ENCODE measurements at places on chromosomes 7 and 10.

DNA sequence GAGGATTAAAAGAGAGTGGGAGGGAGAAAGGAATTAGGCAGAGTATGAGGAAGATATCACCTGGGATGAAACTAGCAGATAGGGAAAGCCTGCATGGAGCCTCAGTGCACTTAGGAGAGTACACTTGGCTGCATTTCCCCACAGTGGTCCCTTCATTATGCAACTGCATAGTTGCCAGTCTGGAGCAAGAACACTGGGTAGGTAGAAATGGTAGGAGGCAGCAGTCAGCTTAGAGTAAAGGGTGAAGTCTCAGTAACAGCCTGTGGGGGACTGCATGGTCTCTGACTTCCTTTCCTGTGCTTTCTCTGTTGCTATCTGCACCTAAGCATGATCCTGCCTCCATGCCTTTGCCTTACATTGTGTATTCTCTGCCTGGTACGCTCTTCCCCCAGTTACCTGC lies 14.0 kb upstream of the PCGF5 start:
- no peak for DNase-seq

DNA sequence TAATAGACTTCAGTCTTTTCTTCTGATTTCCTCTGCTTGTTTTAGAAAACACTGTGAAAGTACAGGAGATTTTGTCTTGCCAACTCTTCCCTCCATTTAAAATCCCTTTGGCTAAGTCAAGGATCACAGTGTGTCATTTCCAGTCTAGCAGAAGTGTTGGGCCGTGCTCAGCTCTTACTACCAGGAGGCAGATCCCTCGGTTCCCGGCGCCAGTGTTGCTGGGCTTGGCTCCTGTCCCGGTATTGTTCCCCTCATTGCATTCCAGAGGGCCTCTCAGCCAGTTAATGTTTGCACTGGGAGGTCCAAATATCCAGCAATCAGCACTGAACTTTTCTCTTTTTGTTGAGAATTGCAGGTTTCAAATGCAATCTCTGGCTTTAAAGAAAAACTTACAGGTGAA lies 612.1 kb upstream of the MGMT start:
- DNase-seq, result peak; percentile 87

DNA sequence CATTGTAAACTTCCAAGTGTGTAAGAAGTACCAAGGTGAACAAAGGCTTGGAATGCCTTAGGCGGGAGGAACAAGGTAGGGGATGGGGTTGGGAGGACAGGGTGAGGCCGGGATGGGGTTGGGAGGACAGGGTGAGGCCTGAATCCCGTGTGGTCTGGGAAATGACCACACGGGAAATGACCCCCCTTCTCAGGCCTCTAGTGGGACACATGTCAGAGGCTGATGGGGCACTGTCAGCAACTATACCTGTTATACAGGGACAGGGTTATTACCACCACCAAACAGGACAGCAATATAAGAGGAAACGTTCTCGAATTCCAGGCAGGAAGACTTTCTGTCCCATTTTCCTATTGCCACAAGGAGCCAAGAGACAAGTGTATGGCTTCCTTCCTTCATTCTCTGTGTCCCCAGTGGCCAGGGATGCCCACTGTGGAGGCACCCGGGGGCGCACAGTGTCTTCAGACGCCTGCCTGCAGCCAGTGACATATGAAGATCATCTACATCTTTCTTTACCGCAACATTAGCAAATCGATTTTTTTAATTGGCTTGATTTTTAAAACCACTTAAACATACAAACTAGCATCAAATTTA lies 1.3 kb downstream of the MKI67 start:
- no peak for DNase-seq

DNA sequence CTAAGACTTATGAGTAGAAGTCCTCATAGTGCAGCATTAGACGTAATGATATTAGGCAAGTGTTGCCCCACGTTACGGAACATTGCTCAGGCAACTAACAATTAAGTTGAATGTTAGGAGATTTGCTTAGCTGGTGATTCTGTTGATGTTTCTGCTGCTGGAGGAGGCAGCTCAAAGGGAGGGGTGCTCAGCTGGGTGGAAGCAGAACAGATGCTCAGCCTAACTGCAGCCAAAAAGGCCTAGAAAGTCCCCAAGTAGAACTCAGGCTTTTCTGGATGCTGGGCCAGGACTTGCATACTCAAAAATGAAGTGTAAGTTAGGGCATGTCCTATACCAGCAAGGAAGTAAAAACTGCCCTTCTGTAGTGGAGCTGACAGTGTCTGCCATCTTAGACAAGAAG lies 201.4 kb downstream of the ADRA2A start:
- DNase-seq, result no peak

- DNase-seq, result no peak
Measured at GRCh38 chr10:75722609-75723008, 291.2 kb downstream of the LRMDA start.
